ENCODE measurements at places on chromosomes 7 and 10.

- no peak for DNase-seq
These were observed 545 bp downstream of the GIGYF1 start for GRCh38 chr7:100693312-100694097.

DNA sequence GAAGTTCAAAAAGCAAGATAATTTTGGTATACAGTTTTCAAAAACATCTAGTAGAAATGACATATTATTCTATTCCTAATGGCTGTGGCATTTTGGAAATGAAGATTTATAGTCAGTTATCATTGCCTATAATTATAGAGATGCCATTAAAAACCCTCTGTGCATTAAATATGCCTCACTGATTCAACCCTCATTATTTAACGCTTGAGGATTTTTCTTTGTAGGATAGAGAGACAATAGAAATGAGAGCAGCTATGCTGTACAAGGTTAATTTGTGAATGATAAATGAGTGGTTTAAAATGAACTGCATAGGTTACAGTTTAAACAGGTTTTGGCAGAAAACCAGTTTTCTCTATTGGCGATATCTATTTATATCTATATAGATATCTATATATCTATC is 32.2 kb upstream of the SEMA3A start:
- no peak for DNase-seq

- no peak for DNase-seq
These were observed 300.4 kb downstream of the PHF14 start for GRCh38 chr7:11274074-11274473.

DNA sequence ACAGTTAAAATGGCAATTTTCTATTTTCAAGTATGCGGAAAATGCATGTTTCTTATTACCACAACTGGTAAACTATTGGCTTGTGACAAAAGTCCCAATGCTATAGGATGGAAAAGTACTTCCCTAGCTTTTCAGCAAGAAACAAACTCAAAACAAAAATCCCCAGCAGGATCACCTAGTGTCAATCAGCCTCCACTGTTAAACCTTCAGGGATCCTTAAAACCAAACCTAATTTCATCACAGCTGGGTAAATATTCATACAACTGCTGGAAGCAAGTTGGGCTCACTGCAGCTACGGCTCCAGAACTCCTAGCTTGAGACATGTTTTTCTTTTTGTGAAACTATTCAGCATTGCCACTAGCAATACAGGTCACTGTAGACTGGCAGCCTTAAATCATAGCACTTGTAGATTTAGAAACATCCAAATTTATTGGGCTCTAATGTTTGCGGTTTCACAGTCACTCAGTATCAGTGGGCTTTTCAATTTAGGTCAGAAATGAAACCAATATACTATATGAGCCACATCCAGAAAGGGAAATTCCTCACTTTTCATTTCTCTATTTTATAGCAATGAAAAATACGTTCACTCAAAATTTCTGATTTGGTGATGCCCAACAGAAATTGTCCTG is 145.2 kb upstream of the ANK3 start:
- DNase-seq = no peak

DNA sequence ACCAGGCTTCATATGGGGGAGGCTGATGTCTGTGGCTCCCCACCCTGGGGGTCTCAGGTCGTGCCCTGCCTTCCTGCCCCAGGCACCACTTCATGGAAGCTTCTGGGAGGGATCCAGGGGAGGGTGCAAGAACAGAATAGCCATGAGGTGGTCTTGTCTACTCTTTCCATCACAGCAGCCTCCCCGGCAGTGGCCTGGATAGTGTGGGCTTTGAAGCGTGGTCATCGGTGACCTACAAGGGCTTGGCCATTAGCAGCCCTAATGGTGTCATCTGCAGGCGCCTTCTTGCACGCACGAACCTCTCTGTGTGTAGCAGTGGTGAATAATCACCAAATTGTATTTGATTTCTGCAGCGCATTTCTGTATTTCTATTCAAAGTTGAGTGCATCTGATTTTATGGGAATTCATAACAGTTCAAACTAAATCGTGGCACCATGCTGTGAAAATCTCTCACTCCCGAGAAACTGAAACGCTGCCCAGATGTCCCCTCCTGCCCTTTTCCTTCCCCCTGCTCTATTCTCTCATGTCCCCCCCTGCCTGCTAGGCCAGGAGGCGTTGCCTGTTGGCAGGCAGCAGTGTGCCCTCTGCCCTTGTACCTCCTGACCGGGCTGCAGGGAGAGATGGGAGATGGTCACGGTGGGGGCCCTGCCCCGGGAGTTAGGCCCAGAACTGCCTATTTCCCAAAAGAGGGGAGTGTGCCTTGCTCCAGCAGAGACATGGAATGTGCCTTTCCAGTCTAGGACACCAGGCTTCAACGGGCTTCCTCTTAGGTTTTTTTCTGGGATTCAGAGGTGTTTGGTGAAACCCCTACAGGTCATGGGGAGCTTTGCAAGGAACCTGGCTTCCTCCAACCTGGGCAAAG is 34.8 kb downstream of the CDH23 start:
- DNase-seq = no peak

- DNase-seq = no peak
These were observed 19.1 kb upstream of the ARMS2 start for GRCh38 chr10:122435212-122435827.

DNA sequence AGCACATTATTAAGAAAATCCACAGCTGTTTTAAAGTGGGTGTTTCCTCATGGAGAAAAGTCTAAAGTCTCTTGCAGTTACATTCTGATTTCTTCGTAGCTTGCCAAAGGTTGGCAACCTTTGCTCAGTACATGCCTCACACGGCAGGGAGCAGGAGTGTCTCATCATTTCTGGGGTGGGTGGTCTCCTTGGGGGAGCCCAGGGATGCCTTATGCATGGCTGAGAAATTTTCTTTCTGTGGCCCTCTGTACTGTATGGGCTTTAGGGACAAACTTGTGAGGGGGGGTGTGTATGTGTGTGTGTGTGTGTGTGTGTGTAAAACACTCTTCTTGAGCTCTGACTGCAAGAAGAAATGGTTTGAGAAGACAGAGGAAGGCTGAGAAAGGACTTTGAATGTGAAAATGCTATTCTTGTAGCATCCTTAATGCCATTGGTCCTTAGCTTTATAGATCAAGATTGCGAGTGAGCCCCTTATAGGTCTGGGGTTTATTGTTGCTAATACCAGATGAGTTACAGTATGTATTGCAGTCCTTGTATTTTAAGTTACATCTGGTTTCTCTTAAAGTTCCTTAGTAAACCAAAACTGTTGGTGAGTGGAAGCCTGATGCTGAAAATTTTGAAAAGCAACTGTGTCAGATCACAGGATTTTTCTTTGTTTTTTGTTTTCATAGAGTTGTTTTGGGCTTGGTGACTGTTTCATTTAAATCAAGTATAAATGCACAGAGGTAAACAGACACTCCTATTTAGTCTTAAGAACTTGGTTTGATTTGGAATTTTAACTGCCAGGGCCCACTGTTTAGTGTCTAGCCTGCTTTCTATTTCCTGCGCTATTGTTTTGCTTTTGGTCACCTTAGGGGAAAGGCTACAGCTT is 242.0 kb downstream of the BICC1 start:
- no peak for DNase-seq

GRCh38 chr10:72616716-72617115 is 9.2 kb downstream of the MICU1 start:
- no peak for DNase-seq

DNA sequence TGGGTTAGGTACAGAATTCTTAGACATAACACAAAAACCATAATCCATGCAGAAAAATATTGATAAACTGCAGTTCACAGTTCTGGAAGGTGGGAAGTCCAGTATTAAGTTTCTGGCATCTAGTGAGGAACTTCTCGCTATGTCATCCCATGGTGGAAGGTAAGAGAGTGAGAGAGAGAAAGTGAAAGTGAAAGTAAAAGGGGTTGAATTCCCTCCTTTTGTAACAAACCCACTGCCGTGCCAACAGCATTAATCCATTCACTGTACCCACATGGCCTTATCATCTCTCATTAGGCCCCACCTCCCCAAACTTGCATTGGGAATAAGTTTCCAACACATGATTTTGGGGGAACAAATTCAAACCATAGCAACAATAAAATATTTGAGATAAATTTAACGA is 17.1 kb downstream of the ZNF485 start:
- DNase-seq = no peak

DNA sequence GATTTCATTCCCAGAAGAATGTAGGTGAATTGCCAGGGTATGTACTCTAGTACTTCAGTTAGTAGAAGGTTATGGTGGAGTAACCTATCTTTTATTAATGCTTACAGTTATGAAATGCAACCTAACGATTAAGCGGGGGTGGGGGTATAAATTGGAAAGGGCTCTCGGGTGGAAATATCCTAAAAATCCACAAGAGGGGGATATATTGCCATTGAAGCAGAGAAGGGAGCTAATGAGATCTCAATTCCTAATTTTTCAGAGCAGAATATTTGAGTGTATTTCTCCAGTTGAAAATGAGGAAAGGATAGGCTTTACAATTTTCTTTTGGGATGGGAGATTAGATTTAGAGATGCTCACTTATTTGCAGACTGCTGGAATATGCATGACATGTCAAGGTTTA is 90.8 kb downstream of the DNAJB9 start:
- DNase-seq = no peak

Data from GOT3 (cell line).